Stimulated activated CD8-positive, alpha-beta memory T cell treated with anti-CD3 and anti-CD28 coated beads, Interleukin-4, amount 100 ng/mL, for 4 hours (primary cell): ENCODE measurements at places on chromosomes 3 and 15.

DNA sequence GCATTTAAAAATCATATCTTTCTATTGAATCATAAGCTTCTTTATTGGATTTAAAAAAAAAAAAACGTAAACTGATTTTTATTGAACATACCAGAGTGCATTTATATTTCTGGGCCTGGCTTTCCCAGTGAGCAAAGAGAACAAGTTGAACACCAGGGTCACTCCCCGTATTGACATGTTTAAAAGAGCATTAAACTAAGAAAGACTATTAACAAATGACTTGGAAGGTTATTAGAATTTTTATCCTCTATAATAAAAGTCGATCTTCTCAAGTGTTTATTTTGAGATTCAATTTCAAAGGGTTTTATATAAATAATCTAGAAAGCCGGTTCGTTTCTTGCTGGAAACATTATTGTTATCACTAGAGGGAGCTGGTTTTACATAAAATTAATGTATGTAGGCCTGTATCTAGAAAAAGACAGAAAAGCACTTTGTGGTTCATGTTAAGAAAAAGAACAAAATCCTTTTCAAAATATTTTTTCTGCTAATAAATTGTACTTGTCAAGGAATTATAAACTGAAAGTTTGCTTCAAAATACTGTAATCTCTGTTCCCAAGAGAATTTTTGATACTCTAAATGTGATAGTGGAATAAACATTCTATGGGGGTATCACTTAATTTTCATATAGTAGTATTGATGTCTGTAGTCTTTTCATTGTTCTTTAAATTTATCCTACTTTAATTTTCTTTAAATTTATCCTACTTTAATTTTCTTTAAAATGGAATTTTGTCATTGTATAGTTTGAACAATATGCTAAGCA lies 321.8 kb upstream of the MME start:
- DNase-seq: no peak

GRCh38 chr3:149494759-149495580 lies 20.5 kb downstream of the TM4SF4 start:
- no peak for DNase-seq

- peak; percentile 93 for DNase-seq
Observed at GRCh38 chr3:186567072-186567921, at the start of gene TBCCD1. TSS of gene TBCCD1 (minus strand) at chr3:186567339. CDS start at chr3:186564329, 3,010 bp downstream.

GRCh38 chr3:46673151-46674030 lies 20.1 kb downstream of the ALS2CL start:
- no peak for DNase-seq

DNA sequence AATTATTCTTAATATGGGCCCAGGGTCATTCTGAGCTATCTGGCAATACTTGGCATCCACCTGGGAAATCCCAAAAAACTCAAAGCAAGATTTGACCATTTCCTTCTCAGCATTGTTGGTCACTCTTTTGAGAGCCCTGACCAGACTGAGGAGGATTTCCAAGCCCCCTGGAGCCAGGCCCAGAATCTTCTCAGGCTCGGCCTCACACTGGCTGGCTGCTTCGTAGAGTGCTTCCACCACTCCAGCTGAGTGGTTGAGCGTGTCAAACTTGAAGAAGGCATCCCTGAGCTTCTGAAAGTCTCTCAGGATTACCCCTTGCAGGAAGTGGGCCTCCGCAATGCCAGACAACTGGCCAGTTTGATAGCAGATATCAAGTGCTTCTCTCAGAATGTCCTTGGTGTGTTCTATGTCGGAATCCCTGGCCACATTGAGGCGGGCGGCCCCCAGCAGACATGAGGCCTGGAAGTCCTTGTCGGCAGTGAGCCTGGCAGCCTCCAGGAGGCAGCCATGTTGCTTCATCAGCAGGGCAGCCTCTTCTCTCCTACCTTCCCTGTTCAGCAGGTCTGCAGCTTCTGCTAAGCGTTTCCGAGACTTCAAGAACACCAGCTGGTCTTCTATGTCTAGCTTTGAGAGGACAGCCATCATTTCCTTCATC lies 68.9 kb upstream of the DCLK3 start:
- DNase-seq: no peak

DNA sequence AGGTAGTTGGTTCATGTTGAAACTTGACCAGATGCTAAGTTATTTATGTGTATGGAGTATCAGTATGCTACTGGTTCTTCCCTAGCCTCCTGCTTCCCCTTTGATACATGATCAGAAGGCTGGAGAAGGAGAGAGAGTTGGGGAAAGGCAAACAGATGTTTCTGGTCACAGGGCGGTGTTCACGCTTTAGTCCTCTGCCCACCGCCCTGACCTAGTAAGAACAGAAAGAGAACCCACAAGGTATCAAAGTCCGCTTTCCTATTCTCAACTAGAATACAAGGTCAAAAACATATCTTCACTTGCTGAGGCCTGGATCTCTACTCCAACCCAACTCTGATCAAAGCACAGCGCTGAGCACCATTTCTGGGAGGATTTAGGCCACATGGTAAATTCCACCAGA lies 55.5 kb downstream of the NCEH1 start:
- no peak for DNase-seq

GRCh38 chr15:78913012-78913411 lies 31.8 kb downstream of the CTSH start:
- DNase-seq: no peak

DNA sequence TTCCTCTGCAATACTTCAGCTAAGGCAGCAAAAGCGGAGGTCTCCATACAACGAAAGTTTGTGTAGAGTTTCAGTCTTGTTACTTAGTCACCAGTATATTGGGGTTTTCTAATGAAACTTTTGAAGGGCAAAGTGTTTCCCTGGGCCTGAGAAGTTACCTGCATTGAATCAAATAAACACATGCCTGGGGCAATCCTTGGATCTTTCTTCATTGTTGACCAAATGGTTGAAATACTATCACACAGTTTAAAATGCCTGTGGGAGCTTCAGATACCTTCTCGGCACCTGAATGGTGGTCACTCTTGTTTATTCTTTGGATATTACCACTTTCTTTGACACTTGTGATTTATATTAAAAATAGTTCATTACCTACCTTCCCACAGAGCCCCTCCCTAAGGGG lies 988 bp upstream of the CHSY1 start:
- DNase-seq: no peak

GRCh38 chr3:48661501-48662144 lies 1.1 kb downstream of the CELSR3 start:
- peak; percentile 42 for DNase-seq

DNA sequence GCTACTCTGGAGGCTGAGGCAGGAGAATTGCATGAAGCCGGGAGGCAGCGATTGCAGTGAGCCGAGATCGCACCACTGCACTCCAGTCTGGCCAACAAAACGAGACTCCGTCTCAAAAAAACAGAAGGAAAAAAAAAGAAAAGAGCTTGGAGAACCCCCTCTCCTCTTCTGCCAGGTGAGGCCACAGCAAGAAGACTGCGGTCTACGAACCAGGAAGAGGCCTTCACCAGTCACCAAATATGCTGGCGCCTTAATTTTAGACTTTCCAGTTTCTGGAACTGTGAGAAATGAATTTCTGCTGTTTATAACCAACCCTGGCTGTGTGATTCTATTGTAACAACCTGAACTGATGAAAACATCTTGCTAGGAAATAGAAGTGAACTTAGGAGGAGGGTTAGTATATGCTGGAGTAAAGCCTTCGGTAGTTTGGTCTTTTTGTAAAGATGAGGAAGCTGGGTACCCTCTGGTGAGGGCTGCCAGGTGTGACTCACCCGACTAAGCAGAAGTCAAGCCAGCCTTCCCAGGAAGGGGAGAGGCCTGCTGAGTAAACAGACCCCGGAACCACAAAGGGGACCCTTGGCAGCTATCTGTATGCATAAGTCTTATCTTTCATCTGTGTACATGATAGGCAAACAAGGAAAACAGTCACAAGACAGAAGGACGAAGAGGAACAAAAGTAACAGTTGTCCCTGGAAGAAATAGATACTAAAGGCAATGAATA lies 78.7 kb downstream of the KLF13 start:
- DNase-seq: no peak

- no peak for DNase-seq
Observed at GRCh38 chr15:43118829-43119228, 13.0 kb upstream of the UBR1 start.

DNA sequence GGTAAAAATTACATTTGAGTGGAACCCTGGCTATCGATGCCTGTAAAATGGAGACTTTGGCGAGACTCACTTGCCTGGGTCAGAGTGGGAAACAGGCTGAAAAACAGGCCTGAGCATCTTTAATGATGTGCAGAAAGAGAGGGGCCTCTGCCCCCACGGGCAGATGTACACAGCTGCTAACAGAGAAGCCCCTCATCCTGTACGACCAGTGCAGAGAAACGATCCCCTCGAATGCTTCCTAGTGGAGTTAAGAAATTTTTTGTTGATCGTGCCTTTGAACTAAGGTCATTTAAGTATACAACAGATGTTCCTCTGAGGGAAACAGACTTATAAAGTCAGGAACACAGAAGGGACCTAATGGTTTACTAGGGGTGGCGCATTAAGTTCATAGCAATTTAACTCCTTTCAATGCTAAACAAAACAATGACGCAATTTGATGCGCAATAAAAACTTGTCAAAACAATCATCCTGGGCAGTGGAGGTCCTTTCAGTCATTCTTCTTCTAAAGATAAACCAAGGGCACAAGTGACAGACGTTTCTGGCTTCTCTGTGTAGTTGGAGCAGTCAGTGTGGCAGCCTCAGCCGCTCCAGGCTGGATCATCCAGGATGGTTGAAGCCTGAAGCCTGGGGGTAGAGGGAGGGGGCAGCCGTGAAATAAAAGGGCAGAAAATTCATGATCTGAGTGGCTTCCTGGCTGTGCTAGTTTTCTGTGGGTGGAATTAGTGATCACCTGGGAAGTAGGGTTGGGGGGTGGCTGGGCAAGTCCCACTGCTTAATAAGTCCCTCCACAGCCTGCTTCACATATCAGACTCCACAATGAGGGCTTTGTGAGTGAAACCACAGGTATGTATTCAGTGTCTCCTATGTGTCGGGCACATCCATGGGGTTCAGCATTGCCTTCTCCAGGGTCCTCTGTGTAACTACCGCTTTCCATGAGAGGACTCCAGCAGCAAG lies 50.8 kb upstream of the MRPS22 start:
- no peak for DNase-seq

DNA sequence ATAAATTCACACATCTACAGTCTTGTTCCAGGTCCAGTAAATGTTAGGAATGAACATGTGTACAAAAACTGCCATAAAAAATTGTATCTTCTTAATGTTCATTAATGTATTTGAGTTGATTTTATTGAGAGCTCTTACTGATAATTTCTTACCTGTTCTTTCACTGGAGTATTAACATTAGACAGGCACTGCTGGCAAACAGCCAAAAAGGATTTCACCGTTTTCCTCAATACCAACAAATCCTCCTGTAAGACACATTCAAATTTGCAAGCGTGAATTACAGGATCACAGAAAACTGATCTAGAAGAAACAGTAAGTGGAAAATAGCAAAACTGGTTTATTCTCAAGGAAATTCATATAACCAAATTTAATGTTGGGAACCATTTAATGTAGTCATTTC lies 127.4 kb downstream of the PCCB start:
- no peak for DNase-seq

DNA sequence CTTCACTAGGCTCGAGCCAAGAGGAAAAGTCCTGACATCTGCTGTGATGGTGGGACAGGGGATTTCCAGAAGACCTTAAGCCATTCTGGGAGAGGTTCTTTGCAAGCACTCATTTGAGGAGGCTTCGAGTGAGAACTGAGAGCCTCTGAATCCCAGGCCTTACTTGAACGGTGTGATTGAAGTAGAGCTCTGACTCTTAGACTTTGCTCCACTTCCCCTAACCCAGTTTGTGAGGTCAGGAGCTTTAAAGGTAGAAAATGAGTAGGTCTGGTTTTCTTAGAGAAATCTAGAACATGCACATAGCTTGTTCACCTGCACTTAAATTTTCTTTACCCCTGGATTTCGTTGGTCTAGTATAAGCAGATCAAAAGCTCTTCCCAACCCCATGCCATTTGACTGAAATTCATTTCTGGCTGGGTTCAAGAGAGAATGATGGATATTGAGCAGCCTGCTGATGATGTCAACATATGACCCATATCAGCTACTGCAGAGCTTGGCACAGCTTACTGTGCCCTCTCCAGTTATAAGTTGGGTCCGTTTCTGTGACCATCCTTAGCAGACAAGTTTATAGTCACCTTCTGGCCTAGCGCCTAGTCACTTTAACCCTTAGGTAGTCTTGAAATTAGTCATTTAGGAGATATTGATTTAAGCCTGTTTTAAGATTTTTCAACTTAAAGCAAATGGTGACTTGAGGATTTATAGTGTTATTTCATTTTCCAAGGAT lies 229.2 kb upstream of the CHRM5 start:
- no peak for DNase-seq
